SK-N-DZ (cell line): ENCODE measurements at places on chromosomes 16 and 17.

- DNase-seq = no peak
Observed at GRCh38 chr17:49815761-49816281, 27.3 kb downstream of the KAT7 start.

DNA sequence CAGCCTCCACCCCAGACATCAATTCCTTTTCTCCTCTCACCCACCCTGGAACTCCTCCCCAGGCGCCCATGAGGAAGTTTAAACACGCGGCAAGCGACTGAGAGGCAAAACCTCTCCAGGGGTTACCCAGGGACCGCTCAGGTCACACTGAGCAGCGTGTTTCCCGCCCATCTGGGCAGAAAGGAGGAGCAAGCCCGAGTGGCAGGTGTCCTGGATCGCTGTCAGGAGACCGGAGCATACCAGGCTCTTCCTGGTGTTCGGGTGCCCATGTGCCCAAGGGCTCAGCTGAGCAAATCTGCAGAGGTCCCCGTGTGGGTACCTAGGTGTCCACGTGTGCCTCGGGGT, 491 bp downstream of the SLC25A19 start:
- DNase-seq = peak; percentile 70

- DNase-seq = no peak
Observed at GRCh38 chr17:16483021-16483645, 8.9 kb downstream of the LRRC75A start.

GRCh38 chr17:7475764-7476422, 3.5 kb downstream of the ZBTB4 start:
- no peak for DNase-seq

DNA sequence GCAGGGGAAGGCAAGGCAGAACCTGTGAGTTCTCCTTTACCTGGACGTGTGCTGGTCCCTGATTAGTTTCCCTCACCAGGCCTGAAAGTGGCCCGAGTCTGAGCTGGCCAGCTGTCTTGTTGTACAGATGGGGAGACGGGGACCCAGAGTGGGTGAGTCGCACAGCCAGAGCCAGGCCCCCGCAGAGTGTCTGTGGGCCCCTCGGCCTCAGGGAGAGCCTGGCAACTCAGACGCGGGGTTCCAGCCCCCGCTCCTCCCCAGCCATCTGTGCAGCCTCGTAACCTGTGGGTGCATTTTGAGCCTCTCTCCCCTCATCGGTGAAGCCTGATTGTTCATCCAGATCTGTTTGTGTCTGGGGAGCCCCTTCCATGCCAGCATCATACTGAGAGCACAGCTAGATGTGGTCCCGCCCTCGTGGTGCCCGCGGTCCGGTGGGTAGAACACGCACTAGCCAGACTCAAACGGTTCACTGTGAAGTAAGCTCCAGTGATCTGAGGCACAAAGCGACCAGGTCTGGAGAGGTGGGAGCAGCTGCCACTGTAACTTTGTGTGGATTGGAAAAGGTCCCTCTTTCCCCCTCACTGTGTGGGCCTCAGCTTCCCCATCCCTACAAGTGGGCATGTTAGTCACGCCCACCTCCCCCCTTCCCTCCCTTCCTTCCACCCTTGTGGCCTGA, 6.0 kb upstream of the NDRG4 start:
- no peak for DNase-seq

DNA sequence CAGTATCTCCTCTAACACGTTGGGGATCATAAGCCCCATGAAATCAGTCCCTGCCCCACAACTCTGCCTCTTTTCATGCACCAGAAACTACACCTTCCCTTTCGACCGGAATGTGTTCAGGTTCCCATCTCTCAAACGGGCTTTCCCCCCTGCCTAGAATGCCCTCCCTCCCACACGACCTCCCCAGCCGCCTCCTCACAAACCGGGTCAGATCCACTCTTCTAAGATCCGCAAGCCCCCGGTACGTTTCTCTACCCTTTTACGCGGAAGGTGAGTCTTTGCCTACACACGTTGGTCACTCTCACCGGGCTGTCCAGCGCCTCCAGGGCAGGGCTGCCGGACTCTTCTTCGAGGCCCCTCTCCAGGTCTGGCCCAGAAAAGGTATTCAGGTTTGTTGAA, 708 bp downstream of the DHX33 start:
- DNase-seq = no peak

DNA sequence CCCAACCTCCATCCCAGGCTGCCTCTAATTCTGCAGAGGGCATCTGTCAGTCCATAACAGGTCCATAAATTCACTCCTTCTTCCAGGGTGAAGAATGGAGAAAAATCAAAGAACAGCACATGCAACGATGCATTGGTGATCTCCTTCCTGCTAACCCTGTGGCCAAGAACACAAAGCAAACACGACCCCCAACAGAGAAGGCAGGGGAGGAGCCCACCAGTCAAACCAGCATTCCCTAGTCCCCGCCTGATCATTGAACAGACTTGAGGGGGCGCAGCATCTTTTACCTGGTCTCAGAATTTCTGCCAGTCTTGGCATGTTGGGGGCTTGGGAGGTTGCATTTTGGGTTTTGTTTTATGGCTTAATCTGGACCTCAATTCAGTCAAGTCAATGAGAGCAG, 476.0 kb downstream of the SLC39A11 start:
- DNase-seq = no peak

- no peak for DNase-seq
Observed at GRCh38 chr16:19329932-19330331, 44.4 kb downstream of the CLEC19A start.

- no peak for DNase-seq
Observed at GRCh38 chr16:10946308-10946707, 1.9 kb downstream of the CLEC16A start.

DNA sequence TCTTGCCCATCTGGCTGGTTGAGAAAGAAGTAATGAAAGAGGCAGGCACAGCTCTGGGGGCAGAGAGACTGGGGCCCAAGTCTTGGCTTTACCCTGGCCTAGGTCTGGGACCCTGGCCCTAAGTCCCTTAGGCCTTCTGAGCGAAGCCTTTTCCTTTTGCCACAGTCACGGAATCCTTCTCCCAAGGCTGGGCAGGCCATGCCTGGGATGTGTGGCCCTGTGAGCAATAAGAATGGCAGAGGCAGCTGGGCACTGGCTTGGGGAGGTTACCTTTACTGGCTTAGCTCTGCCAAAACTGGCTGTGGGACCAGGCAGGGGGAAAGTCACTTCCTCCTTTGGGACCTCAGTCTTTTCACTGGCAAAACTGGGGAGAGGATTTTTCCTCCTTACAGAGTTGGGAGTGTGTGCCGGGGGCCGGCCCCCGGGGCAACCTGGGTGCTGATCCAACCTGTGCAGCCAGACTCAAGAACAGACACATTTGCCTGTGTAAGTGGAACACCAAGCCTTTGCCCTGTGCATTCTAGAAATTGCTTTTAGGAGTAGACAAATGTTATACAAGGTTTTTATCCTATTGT, 12.9 kb downstream of the FOXF1 start:
- no peak for DNase-seq

GRCh38 chr16:25340973-25341372, 83.3 kb upstream of the ZKSCAN2 start:
- no peak for DNase-seq

- no peak for DNase-seq
Observed at GRCh38 chr16:200388-200787, 20.1 kb downstream of the HBQ1 start.

- DNase-seq = no peak
Observed at GRCh38 chr17:17684906-17685774, 3.9 kb downstream of the RAI1 start.

DNA sequence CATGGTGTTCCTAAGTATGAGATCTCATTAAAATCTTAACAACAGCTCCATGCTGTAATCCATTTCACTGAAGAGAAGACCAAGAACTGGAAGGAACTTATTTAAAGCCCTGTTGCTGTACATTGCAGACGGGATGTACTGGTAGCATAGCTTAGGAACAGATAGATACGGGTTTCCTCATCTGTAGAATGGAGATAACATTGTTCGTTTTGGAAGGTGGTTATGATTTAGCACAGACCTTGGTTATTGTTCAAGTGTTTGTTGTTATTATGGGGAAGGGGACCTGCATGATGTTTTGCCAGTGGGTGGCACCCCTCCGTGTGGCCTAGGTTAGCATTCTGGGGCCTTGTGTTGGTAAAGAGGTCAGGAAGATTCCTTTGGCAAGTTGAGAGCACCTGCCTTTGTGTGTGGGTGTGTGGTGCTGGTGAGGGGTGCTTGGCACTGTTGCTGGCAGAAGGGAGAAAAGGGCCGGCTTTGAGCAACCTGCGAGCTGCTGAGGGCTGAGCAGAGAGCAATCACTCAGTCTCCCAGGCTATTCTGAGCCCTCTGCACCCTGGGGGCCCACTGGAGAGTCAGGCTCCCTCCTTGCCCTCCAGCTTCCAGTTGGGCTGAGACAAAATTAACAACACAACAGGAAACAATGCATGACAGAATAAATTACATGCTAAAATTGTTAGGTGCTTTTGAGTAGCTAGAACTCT, 2.3 kb downstream of the TAOK2 start:
- DNase-seq = no peak

GRCh38 chr17:64196601-64197000, 66.5 kb downstream of the TEX2 start:
- no peak for DNase-seq

DNA sequence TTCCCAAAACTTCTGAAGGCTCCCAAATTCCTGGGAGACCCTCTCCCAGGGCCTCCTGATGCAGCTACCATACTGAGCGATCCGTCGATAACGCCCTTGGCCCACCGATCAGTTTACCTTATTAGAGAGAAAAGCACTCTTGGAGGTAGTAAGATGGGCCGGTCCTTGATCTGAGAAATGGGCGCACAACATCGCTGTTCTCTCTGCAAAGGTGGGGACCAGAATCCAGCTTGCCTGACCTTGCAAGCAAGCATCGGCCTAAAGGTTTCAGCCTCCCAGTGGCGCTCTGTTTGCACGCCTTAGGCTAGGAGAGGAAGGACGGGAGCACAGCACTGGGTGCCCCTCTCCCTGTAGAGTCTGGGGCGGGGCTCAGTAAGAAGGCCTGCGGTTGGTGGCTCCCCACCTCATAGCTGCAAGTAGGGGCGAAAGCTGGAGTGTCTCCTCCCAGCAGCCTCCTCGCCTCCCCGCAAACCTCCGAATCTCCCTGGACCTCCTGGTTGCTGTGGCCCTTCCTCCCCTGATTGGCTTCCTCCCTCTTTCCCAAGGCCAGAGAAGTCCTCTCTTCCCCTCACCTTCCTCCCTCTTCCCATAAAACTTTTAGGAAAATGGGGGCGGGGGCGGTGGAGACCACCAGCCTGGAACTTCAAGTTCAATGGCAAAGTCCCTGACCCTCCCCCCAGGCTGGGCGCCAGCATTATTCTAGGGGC, at the start of gene PRAC1:
PRAC1 (minus strand) TSS at position 318 of the 707 bp plus-strand sequence; CDS start at position 192, 126 bp downstream.
- no peak for DNase-seq

GRCh38 chr16:54688339-54688738, 242.3 kb upstream of the IRX5 start:
- DNase-seq = no peak

DNA sequence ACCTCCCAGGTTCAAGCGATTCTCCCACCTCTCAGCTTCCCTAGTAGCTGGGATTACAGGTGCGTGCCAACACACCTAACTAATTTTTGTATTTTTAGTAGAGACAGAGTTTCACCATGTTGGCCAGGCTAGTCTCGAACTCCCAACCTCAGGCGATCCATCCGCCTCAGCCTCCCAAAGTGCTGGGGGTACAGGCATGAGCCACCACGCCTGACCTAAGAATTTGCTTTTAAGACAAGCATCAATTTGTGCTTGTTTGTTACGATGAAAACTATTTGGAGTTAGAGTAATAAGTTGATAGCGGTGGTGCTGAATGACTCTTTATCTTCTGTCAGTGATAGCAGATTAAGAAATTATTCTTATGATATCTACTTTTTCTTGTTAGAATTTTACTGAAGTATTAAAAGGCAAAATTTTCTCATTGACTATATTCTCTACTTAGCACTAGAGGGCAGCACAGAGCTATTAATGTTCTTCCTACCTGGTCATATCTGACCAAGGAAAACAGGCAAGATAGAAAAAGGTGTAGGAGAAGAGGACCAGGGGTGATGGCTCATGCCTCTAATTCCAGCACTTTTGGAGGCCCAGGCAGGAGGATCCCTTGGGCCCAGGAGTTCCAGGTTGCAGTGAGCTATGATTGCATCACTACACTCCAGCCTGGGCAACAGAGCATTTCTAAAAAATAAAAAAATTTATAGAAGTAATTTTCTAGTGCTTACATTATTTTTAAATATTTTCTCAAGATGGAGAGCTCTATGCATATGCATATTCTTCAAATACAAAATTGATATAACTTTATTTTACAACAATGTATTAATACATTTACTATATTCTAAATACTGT, 24.5 kb downstream of the STXBP4 start:
- DNase-seq = peak; percentile 70

- DNase-seq = peak; percentile 77
Observed at GRCh38 chr17:82358465-82359350, at the start of gene TEX19. TEX19 (plus strand) TSS chr17:82359247; CDS start chr17:82362151, 2,904 bp downstream.

GRCh38 chr17:66438101-66438500, 135.7 kb downstream of the PRKCA start:
- DNase-seq = no peak

DNA sequence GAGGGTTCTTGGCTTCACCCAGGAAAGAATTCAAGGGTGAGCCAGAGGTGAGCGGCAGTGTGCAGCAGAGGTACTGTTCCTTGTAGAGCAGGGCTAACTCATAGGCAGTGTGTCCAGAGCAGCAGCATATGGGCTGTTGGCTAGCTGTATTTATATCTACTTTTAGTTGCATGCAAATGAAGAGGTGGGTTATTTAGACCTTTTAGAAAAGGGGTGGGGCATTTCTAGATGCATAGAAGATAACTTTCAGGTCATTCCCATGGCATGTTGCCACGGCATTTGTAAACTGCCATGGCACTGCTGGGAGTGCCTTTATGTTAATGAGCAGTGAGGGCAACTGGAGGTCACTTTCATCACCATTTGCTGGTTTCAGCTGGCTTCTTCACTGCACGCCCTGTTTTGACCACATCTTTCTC, 141.0 kb downstream of the STX8 start:
- no peak for DNase-seq

DNA sequence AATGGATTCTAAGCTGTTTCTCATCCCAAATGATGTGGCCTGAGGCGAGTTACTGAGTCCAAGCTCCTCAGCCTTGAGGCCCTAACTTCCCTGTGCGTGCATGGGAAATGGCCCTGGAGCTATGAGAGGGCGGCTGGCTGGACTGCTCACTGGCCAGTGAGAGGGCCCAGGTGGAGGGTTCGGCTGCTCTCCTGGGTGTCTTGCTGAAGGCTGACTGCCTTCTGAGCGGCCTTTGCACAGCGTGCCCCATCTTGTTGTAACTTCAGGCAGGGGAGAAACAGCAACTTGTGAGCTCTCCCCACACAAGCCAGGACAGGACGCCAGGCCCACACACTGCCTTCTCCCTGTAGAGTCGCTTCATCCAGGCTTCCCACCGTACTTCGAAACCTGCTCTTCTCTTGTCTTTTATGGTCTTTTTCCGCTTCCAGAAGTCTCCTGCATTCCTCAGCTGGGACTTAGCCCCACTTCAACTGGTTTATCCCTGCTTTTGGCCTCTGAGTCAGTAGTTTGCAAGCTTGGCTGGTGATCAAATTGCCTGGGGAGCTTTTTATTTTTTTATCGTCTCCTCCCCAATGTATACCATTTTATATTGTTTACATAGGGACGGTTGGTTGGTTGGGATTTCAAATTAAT, 13.3 kb downstream of the CDH3 start:
- DNase-seq = no peak

- DNase-seq = peak; percentile 71
Observed at GRCh38 chr16:3525951-3526350, 25.1 kb downstream of the CLUAP1 start.
